Effector memory CD4-positive, alpha-beta T cell (primary cell): ENCODE measurements at places on chromosomes 13 and 19.

- H3K36me3 ChIP-seq = no peaks in the 10 kb centered on the region
- H3K27ac ChIP-seq = no peak overlapping the region
- H3K4me3 ChIP-seq = no peak overlapping the region
- DNase-seq = no peak
Observed at GRCh38 chr13:42119875-42120274, 71.4 kb downstream of the DGKH start.

- H3K27ac ChIP-seq = no peak overlapping the region
- H3K27me3 ChIP-seq = no peaks in the 10 kb centered on the region
- no peak overlapping the region for H3K4me3 ChIP-seq
- no peak for DNase-seq
- no peaks in the 10 kb centered on the region for H3K36me3 ChIP-seq
- H3K4me1 ChIP-seq = no peaks in the 10 kb centered on the region
Observed at GRCh38 chr13:44413095-44413494, 39.5 kb downstream of the SERP2 start.

DNA sequence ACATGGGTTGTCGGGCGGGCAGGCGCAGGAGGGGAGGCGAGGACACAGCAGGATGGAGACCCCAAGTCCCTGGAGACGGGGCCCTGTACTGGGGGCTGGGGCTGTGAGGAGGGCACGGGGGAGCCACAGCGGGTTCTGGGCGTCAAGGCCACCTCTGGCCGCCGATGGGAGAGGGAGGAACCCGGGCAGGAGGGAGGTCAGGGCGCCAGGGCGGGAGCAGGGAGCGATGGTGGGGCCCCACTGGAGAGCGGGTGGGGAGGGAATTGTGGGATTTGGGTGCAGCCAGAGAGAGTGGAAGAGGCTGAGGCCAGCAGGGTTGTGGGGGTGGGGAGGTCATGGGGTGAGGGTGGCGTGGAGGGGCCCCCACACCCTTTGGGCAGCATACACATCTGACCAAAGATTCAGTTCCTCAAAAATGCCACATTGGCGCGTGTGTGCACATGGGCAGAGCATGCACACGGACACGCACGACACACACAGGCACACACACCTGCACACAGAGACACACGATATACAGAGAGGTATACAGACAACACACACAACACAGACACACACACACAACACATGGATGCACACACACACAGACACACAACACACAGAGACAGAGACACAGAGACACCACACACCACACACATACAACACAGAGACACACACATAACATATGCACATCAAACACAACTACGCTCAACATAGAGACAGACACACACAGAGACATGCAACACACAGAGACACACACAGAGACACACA is 54.9 kb downstream of the AP1M1 start:
- H3K4me3 ChIP-seq = no peak overlapping the region
- H3K4me1 ChIP-seq = peaks cover 2% of the 10 kb centered on the region

GRCh38 chr19:51147663-51148062 is 5.6 kb downstream of the SIGLEC7 start:
- H3K36me3 ChIP-seq = no peaks in the 10 kb centered on the region
- no peak overlapping the region for H3K27ac ChIP-seq
- DNase-seq = no peak
- H3K4me1 ChIP-seq = no peaks in the 10 kb centered on the region
- no peaks in the 10 kb centered on the region for H3K27me3 ChIP-seq
